ENCODE measurements at places on chromosomes 4 and X.

DNA sequence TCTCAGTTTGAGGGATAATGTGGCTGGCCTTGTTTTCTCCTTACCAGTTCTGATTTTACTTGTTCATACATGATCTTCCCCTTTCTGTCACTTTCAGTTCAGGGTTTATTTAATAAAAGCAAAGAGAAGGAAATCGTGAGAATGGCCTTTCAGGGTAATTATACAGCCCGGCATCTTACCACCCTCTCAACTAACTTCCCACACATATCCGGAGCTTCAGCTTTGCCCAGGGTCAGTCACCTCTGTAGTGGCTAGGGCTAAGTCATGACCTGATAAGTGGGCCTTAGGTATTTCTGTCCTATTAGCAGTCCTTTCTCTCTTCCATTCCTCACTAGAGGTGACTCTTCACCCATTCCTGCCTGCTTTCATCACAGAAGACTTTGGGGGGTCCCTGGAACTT is 15.8 kb downstream of the TRPC5 start:
- no peak for DNase-seq

DNA sequence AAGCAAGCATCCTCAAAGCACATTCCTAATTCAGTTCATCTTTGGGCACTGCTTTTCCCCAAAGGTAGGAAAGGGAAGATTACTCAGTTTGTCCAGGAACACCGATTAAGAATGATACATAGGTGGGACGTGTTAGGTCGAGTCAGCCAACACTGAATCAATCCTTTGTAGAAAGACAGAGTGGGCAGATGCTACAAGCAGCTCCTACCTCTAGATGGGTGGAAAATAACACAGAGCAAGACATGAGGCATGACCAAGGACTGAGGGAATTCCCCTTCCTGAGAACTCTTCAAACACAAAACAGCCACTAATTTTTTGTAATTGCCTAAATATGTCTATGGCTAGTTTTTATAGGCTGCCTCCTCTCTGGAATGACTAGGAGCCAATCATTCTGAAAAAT is 331.7 kb downstream of the HNRNPD start:
- DNase-seq, result peak; percentile 8

DNA sequence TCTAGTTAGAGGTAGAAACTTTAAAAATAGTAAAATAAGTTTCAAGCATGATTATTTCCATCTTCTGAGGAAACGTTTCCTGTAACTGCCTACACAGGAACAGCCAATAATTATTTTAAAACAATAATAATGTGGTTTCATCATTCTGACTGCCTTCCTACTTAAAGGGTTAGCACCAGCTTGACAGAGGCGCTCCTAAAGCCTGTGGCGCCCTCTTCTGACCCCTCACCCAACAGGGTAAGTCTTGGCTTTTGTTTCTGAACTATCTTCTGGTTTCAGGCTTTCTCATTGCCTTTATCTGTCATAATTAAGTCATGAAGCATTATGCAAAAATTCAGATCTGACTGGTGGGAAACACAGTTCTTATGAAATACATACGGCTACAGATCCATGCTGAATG is 96.7 kb downstream of the ITM2A start:
- peak; percentile 81 for DNase-seq

DNA sequence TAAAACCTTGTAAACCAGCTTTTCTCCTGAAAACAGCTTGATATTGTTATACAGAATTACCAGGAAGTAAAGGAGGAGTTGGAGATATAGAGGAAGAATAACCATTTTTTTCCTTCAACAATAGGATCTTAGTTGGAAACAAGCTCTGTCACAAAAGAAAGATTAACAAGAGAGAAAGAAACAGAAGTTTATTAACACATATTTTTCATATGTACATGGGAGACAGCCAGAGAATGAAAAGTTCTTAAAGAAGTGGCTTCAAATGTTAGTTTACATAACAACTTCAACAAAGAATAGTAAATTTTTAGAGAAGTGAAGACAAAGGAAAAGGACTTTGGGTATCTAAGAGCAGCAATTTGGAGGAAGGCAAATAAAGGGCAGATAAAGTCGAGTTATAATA is 94.9 kb upstream of the ANKRD50 start:
- no peak for DNase-seq

GRCh38 chrX:154603438-154604430 is 15.3 kb downstream of the CTAG1B start:
- DNase-seq, result no peak

Data from stimulated activated CD4-positive, alpha-beta T cell treated with anti-CD3 and anti-CD28 coated beads, Interleukin-4, amount 100 ng/mL, for 24 hours (primary cell).